ENCODE measurements at places on chromosomes 5 and 9. TPM values are rescaled to one million over a fixed set of nuclear protein-coding genes. Genes with fewer than 3 reads are reported as not detected.

DNA sequence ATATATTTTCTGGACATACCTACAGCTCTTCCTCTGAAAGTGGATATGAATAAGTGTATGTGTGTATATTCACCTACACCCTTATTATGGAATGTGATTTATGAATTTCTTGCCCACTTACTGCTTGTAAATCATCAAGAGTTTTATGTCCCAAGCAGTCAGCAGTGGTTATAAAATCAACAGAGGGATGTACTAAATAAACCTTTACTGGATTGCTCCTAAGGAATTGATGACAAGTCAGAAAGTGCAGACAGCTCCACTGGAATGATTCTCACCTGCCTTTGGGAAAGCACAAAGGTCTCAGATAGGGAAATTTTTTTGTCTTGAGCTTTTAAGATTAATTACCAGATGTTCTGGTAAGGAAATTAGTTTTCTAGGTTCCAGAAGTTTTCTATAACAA, 9.3 kb downstream of the TMEM174 start:
- DNase-seq: no peak

- no peak for DNase-seq
These were observed 8.5 kb downstream of the NOP16 start for GRCh38 chr5:176379881-176380280.

GRCh38 chr5:143139585-143139984, 263.9 kb downstream of the NR3C1 start:
- no peak for DNase-seq

DNA sequence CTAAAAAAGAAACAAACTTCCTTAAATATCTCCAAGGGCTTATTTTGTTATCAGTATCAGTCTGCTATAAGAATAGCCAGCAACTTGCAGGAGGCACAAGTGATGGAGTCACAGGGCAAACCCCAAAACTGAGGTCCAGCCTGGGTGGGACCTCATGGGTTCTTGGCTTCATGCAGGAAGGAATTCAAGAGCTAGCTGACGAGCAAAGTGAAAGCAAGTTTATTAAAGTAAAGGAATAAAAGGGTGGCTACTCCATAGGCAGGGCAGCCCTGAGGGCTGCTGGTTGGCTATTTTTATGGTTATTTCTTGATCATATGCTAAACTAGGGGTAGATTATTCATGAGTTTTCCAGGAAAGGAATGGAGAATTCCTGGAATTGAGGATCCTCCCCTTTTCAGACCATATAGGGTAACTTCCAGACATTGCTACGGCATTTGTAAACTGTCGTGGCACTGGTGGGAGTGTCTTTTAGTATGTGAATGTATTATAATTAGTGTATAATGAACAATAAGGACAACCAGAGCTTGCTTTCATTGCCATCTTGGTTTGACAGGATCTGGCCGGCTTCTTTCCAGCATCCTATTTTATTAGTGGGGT, 231.9 kb downstream of the ADAMTSL1 start:
- no peak for DNase-seq

The INSL6 gene
- polyA plus RNA-seq: not detected
